ENCODE measurements at places on chromosomes 6 and 20. TPM values are rescaled to one million over a fixed set of nuclear protein-coding genes. Genes with fewer than 3 reads are reported as not detected.

DNA sequence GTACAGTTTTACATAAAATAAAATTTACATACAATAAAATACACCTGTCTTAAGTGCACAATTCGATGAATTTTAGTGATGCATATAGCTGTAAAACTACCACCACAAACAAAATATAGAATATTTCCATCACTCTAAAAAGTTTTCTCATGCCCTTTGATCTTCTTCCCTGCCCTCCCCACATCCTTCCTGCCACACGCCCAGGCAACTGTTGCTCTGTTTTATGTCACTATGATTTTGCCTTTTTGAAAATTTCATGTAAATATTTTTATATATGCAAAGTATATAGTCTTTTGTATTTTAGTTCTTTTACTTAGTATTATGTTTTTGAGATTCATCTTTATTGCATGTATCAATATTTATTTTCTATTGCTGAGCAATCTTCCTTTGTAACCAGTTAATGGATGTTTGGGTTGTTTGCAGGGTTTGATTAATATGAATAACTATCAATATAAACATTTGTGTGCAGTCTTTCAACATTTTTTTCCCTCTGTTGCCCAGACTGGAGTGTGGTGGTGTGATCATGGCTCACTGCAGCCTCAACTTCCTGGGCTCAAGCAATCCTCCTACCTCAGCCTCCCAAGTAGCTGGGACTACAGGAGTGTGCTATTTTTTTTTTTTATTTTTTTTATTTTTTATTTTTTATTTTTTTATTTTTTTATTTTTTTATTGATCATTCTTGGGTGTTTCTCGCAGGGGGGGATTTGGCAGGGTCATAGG is 23.8 kb upstream of the SAMHD1 start:
- DNase-seq: no peak

The TNFRSF6B gene
- polyA plus RNA-seq: 1.6 TPM

DNA sequence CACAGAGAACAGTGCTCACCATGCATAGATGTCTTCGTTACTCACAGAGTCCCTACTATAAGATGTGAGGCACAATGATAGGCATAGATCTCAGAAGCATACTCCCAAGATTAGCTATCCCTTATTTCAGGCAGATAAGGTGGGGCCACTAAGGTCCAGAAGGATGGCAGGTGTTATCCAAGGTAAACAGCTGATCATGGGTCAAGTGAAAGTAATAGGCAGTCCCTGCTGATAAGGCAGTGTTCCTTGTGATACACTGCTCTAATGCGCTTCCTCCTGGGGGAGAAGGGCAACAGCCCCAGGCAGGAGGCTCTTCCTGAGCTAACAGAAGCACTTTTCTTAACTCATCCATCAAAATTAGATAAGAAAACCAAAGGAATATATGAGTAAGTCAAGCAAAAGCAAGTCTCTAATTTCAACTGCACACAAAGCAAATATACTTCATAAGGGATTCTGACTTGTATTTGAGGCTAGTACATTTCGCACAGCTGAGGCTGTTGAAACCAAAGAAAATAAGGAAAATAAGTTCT is 42.2 kb downstream of the METTL24 start:
- DNase-seq: no peak

DNA sequence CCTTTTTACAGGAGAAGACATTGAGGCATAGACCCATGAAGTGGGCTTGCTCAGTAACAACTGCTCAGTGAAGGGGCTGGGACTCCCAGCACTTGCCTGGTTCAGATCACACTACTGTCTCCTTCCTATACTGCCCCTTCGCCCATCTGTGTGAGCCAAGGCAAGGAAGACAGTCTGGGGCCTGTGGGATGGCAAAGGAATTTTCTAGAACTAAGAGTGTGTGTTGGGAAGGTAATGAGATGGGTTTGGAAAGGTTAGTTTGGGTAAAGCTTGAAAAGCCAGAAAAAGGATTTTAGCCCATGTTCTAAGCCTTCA is 213.3 kb upstream of the AGPAT4 start:
- no peak for DNase-seq

- DNase-seq: no peak
Observed at GRCh38 chr6:104684911-104685415, 174.8 kb downstream of the HACE1 start.

DNA sequence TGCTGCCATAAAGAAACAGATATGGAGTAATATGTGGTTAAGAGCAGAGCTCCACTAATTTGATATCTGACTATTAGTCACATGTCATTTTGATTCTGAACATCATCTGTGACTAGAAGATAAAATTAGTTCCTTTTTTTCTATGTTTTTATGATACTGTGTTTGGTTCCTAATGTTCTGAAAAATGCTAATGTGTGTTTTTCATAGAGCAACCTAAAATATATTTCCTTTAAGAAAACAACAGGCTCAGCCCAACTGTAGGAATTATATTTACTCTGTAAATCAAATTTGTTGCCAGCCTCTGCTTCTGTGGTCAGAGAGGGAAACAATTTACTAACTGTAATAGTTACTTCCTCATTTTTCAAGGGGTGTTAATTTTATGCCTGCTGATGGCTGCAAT is 33.3 kb upstream of the TXLNB start:
- no peak for DNase-seq

- DNase-seq: no peak
Observed at GRCh38 chr20:19861147-19861759, 103.2 kb downstream of the RIN2 start.

DNA sequence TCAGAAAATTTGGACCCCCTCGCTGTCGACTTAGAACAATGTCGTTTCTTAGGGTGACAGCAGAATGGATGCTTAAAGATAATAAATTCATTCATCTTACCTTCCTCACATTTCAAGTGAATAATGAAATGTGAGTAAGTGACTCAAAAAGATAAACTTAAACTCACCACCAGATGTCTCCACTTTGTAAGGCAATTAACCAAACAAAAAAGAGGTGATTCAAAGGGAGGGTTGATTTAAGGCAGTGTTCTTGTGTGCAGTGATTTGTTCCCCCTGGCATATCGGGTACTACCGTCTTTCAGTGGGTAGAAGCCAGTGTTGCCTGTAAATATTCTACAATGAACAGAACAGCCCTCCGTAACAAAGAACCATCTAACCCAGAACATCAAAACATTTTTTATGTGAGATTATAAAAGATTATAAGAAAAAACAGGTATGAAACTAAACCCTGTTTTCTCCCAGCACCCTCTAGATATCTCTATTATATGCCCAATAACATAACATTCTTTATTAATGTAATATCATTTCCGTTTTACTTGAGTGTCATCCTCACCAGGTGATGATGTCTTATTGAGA is 589.7 kb downstream of the CBLN4 start:
- no peak for DNase-seq

- no peak for DNase-seq
Observed at GRCh38 chr6:28224131-28225055, 682 bp upstream of the ZSCAN9 start.

DNA sequence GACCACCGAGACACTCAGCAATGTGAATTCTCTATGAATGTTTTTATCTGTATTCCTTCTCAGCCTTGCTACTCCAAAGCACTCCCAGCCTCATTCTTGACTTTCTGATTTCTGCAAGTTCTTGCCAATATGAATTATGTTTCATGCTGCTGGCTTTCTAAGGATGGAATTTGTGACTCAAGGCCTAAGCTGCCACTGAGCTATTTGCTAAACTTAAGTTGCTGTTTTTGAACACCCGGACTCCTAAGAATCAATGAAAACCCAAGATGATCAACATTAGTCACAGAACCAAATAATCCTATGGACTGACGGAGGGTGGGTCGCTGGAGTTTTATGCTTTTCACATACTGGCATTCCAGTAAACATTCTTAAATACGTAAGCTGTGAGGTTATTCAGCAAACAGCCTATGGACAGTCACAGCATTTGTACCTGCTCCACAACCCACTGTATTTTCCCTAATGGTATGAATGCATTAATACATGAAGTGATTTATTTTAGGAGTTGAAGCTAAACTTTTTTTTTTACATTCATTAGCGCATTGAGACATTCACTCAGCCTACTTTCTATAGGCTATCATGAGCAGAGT is 8.2 kb upstream of the PXDC1 start:
- DNase-seq: no peak

DNA sequence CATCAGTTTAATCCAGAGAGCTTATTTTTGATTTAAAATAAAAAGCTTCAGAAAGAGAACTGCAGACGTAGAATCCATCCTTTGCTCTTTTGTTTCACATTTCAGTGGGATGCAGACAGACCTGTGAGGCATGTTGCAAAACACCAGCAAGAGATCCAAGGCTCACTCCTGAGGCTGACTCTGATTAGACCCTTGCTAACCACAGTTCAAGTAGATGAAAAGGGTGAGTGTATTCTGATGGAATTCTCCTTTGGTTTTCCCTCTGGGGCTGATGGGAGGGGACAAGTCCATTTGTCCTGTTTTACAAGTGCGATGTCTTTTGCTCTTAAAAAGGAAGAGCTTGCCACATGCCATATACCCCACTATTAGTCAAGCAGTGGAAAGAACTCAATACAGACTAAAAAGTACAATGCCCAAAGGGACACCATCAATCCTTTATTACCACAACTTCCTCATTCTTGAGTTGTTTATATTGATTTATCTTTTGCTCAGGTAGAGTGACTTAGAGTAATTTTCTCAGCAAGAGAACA is 772.7 kb downstream of the MAFB start:
- no peak for DNase-seq

- DNase-seq: no peak
Observed at GRCh38 chr6:20031342-20031741, 180.9 kb downstream of the MBOAT1 start.

- DNase-seq: no peak
Observed at GRCh38 chr6:71444222-71444621, 155.6 kb downstream of the OGFRL1 start.

DNA sequence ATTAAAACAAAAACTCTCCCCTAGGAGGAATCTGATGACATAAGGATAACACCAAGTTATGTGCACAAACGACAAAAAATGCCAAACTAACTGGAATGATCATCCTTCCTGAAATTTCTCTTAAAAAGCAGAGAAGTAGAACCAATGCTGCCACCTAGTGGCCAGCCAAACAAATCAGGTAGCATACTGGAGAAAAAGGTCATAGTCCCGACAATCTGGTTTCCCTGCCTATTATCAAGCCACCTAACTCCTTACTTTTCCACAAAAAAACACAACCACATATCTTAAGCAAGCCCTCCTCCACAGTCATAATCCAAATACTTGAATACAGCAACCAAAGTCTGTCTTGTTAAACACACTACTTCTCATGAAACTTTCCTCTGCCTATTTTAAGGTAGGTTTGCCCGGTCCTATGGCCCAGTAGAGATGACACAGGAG is 5.3 kb downstream of the OARD1 start:
- DNase-seq: peak; percentile 72

The PROKR2 gene
- polyA plus RNA-seq: not detected

DNA sequence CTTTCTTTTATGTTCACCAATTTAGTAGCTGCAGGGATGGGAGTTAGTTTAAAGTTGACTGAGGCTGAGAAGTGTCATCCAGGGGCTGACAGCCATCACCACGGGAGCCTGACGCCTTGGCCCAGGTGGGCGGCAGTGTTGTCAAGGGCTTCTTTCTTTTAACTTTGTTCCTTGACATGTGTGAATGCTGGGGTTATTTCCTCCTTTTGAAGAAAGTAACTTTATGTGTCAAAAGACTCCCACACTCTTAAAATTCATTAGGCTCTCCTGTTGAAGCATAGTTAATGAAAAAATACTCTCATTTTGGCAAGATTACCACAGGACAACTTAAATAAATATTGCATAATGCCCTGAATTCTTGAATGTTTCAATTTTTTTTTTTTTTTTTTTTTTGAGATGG is 50.0 kb downstream of the SASH1 start:
- DNase-seq: no peak
